ENCODE measurements at places on chromosomes 5 and 9.

DNA sequence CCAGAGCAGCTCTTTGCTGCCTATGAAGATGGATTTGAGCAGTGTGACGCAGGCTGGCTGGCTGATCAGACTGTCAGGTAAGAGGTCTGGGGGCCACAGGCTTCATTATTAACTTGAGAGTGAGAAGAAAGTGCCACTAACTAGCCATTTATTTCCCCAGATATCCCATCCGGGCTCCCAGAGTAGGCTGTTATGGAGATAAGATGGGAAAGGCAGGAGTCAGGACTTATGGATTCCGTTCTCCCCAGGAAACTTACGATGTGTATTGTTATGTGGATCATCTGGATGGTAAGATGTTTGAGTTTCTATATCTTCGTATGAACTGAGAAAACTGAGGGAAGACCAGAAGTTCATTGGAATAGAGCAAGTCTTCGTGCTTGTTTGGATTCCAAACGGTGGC lies 22.1 kb downstream of the VCAN start:
- DNase-seq: no peak

DNA sequence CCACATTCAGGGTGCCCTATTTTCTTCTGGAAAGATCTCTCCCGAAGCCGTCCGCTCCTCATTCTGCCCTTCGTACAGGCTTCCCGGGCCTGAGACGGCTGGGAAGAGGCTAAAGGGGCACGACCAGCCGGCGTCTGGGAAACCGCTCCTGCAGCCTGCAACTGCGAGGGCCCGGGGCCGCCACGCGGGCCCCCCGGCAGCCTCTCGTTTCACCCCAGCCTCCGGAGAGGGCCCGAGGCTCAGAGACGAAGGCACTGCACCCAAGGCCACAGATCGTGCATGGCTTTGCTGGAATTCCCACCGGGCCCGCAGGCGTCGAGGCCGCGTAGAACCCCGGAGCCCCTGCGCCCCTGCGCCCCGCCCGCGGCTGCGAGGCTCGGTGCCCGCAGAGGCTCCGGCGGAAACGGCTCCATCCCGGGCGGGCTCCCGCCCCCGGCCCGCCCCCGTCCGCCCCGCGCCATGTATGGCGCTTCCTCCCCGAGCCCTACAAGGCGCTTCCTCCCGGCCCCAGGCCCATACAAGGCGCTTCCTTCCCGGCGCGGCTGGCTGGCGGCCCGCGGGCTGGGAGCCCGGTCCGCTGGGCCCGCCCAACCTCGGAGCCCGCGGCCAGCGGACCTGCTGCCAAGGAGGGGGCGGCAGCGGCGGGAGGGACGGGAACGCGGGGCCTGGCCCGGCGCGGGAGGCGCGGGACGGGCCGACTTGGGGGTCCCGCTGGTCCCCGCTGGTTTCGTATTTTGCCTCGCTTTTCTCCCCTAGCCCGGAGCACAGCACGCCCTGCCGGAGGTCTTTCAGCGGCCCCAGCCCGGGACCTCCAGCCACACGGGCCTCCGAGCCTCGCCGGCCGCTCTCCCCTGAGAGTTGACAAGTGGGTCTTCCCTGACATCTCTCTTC lies 26.6 kb downstream of the EGR1 start:
- no peak for DNase-seq

GRCh38 chr5:180974612-180975315 lies 13.9 kb upstream of the BTNL3 start:
- no peak for DNase-seq

DNA sequence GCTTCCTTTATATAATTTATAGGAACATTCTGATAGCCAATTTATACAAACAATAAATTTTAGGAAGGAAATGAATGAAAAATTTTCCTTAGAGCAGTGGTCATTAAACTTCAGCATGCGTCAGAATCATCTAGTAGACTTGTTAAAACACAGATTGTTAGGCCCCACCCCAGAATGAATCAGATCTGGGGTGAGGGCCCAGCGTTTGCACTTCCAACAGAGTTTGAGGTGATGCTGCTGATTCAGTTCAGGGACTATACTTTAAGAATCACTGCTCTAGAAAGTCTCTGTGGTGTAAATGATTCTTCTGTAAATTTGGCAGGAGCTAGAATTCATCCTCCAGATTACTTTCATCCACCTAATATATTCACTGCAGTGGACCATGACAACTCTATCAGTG lies 80.4 kb downstream of the SLC12A2 start:
- no peak for DNase-seq

DNA sequence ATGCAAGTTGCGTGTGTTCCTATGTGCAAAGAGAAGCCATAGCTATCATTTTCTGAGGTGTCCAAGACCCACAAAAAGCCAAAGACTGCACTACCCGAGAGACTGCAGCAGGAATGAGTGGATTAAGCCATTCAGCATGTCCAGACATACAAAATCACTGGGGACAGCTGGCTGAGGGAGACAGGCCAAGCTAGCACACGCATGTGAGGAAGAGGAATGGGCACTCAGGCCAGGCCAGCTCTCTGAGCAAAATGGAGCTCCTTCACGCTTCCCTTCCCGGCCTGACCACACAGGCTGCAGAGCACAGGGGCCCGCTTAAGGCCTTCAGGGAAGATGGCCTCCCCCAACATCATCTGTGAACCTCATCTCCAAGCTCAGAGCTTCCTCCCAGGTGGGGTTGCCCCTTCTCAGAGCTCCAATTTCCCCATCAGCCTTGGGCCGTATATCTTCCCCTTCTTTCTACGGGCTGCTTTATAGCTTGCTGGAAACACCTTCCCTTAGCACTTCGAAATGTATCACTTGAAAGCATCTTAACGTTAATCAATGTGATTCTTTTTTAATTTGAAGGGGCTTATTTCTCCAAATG lies 8.4 kb downstream of the DCANP1 start:
- DNase-seq: no peak

DNA sequence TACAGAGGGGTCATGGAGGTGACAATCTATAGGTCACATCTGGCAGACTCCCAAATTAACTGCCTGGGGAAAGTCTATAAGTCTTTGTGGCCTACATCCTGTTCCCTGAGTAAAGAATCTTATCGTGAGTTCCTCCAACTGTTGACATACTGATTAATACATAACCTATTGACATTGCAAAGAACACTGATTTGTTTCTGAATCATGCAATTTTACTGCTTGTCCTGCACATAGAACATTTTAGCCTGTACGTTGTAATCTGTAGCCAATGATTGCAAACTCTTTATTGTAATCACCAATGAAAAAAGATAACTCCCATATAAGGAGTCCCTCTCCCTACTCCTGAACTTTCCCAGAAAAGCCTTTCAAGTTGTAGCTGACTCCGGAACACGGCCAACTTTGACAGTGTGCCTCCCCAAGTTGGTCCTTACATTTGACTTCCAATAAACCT lies 18.8 kb upstream of the OR2K2 start:
- DNase-seq: no peak

DNA sequence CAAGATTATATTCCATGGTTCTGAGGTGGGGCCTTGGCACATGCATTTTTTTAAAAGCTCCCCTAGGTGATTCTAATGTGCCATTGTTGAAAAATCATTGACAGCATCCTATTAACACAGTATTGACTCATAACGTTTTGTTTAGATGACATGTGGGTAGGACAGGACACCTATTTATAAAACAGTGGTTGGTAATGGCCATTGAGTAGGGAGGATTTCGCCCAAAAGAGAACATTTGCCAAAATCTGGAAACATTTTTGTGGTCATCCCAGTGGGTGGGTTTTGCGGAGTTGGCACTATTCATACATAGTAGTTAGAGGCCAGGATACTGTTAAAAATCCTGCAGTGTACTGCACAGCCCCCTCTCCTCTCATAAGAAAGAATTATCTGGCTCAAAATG lies 6.4 kb upstream of the CHD1 start:
- no peak for DNase-seq

- DNase-seq: no peak
Observed at GRCh38 chr9:100848726-100849125, 179.8 kb upstream of the PLPPR1 start.

DNA sequence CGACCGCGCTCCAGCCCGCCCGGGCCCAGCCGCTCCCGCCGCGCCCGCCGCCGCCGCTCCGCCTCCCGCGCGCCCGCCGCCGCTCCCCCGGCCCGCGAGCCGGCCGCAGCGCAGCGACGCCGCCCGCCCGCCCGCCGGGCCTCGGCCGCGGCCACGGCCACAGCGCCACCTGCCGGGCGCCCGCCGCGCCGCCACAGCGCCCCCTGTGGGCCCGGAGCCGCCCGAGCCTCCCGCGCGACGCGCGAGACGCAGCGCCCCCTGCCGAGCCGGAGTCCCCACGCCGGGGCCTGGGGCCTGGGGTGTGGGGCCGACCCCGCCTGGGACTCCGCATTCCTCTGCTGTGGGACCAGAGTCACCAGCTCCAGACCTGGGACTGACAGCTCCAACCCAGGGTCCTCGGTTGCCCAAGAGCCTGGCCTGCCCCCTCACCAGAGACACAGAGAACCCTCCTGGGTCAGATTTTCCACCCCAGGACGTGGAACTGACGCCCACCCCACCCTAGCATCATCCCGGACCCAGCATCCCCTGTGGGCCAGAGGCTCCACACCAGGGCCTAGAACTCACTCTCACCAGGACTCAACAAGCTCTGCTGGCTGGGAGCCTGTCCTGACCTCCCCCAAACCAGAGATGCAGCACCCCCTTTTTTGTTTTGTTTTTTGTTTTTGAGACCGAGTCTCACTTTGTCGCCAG lies at the start of gene RAPGEF1:
Gene RAPGEF1 (minus strand): TSS at position 118 of the 690 bp plus-strand sequence. CDS start 246 bp downstream, outside the sequence.
- DNase-seq: no peak

GRCh38 chr9:3244963-3245653 lies 280.7 kb downstream of the RFX3 start:
- no peak for DNase-seq

- DNase-seq: no peak
Observed at GRCh38 chr5:157486861-157487260, 26.8 kb downstream of the NIPAL4 start.

DNA sequence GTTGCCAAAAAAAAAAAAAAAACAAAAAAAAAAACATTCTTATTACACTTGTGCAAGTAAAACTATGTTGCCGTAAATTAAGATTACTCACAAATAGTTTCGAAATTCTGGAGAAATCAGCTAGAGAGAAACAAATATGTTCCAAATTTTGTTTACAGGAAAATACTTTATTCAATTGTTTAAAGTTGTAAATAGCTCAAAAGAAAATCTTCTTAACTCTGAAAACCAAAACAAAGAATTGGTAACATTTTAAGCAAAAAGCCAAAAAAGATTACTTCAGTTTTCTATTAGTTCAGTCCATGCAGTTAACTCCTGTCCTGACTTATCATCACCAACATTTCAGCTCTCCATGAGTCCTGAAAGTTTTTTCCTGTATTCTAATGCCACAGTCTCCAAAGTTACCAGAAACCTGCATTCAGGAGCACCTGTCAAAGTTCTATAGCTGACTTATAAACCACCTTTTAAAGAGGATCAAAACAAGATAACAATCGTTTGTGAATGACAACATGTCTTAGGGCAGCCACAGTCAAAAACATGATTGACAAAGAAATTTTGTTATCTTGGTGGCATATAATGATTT lies 194.1 kb downstream of the RANBP17 start:
- no peak for DNase-seq

GRCh38 chr5:157447201-157447637 lies 12.8 kb upstream of the NIPAL4 start:
- DNase-seq: no peak

GRCh38 chr5:149280802-149281201 lies 9.1 kb downstream of the AFAP1L1 start:
- DNase-seq: no peak

- DNase-seq: no peak
Observed at GRCh38 chr5:38426490-38426889, 130.0 kb downstream of the LIFR start.

GRCh38 chr5:65152131-65152530 lies 329.6 kb downstream of the ADAMTS6 start:
- no peak for DNase-seq

DNA sequence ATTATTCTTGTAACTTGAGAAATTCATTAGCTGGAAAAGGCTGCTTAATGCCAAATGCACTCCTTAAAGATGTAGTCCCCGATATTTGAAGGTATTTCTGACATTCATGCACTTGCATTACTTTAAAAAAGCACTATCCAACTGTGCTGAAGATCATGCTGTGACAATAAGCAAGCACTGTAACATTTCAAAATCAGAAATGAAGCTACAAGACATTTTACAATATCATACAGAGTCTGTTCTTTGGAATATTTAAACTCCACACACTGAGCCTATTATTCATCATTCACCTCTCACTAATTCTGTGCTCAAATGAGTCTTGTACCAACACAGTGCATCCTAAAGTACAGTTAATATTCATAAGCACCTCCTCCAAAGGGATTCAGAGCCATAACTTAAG lies 413.2 kb downstream of the CETN3 start:
- DNase-seq: no peak

Data from SHP77 treated with DMSO at 0.1 percent for 48 hours (cell line).